HepG2 (cell line): ENCODE measurements at places on chromosomes 1 and 21. TPM values are rescaled to one million over a fixed set of nuclear protein-coding genes. Genes with fewer than 3 reads are reported as not detected.

DNA sequence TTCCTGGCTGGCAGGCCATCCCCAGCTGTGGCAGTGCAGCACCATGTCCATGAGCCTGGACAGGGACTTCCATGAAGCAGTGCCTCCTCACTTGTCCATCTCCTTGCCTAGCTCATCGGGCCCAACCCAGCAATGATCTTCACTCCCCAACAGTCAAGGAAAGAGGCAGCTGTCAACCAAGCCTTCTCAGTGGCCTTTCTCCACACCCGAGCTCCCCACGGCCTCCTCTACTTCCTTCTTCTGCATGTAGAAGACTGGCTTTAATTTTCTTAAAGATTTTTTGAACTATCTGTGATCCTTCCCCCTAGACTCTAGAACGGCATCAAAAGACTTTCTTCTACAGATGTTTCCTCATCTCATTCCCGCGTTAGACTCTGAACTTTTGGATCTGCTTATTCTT lies 65.5 kb upstream of the COA6 start:
- H3K4me3 ChIP-seq: no peak overlapping the region
- H3K36me3 ChIP-seq: no peaks in the 10 kb centered on the region

RORC gene
- 2.5 TPM in 2 replicates for total RNA-seq

GPR89A gene
- total RNA-seq: 17.5 and 32.6 TPM in 2 replicates

SLFNL1 gene
- total RNA-seq: 0.07 TPM in 1 of 2 replicates, not detected in the other

OR2M3 gene
- not detected in 2 replicates for total RNA-seq

KRTAP21-1 gene
- not detected in 2 replicates for total RNA-seq

DNA sequence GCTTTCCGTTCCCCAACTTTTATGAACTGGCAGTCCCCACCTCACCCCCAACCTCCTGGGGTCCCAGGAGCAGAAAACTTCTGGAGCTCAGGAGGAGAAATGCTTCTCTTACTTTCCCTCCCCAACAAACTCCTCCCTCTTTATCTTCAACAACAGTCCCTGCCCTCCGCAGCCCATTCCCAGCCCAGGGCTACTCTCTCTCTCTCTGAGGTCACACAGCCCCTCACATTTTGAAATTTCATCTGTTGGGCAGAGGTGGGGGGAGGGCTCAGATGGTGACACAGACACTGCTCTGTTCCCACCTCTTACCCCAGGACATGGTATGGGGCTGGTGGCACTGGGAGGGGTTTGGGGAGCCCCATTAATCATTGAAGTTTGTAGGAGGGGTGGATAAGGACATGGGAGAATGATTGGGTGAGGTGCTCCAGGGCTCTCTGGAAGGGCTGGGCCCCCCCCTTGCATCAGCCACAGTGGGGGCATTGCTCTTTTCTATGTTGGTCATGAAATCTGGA lies 6.0 kb downstream of the PIK3CD start:
- no peak overlapping the region for H3K27ac ChIP-seq
- DNase-seq: no peak
- no peaks in the 10 kb centered on the region for H3K36me3 ChIP-seq
- peaks cover 24% of the 10 kb centered on the region; the same call in 2 of the 3 replicates for H3K27me3 ChIP-seq
- no peak overlapping the region for H3K4me3 ChIP-seq

DNA sequence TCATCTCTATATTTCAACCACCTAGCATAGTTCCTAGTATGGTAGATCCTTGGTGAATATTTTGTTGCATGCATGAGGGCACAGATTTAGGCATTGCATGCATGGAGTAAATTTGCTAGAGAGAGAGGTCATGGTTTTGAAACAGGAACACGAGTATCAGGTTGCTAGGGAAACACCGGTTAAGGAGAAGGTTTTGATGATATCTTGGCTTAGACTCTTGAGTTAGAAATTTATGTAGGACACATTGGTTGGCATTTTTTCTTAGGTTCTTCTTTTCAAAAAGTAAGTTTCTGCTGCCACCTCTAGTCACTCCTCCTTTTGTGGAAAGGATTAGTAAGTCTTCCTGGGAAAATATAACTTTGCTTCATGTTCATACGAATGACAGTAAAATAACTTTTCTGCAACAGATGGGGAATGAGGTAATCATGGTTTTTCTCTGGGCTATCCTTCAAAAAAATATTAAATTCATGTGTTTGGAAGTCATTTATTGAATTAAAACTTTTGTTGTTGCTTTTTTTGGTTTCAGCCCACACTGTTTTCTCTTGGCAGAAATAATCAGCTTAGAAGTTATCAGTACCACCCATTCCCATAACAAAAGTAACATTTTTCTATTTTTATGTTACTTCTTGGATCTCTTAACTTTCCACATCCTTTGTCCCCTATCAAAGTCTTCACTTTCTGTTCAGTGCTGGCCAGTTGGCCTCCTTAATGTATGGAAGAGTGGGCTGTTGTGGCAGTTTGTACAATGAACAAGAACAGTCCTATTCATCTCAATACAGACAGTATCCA lies 97.3 kb downstream of the PLA2G4A start:
- DNase-seq: no peak
- no peak overlapping the region for H3K4me3 ChIP-seq
- H3K27ac ChIP-seq: no peak overlapping the region
- no peaks in the 10 kb centered on the region; the same call in 1 of the 2 replicates for H3K27me3 ChIP-seq
- H3K4me1 ChIP-seq: no peaks in the 10 kb centered on the region

DYRK3 gene
- total RNA-seq: 2.8 and 4.1 TPM in 2 replicates

- DNase-seq: peak; percentile 93
- H3K4me1 ChIP-seq: peaks cover 48% of the 10 kb centered on the region
- no peak overlapping the region; the same call in 1 of the 2 replicates for H3K4me3 ChIP-seq
Observed at GRCh38 chr1:111559736-111560279, 56.4 kb upstream of the ADORA3 start.

GRCh38 chr1:239739919-239740318 lies 351.8 kb upstream of the FMN2 start:
- no peak overlapping the region for H3K4me3 ChIP-seq
- DNase-seq: no peak
- no peaks in the 10 kb centered on the region for H3K36me3 ChIP-seq
- H3K27me3 ChIP-seq: no peaks in the 10 kb centered on the region; the same call in 1 of the 2 replicates
- H3K4me1 ChIP-seq: no peaks in the 10 kb centered on the region

OR10J5 gene
- total RNA-seq: not detected in 2 replicates

DNA sequence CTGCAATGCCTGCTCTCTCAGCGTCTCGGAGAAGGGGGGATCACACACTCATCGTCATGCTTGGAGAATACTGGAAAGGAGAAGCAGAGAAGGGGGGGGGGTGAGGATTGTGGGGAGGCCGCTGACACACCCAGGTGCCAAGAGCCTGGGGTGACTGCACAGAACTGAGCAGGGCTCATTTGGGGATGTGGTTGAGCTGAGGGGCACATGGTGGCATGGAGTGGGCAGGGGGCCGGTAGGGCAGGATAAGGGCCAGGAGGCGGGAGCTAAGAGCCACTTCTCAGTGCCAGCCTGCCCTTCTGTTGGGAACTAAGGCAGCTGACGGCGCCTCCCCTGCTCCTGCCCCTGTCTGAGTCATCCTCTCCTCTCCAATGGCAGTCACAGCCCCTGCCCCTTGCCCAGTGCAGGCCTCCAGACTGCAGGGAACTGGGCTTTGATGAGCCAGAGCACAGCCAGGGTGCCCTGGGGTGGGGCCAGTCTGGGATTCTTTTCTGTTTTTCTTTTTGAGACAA lies 27.2 kb downstream of the MRPL37 start:
- H3K27ac ChIP-seq: no peak overlapping the region
- peaks cover 3% of the 10 kb centered on the region for H3K4me1 ChIP-seq
- DNase-seq: peak; percentile 27
- H3K27me3 ChIP-seq: no peaks in the 10 kb centered on the region

DNA sequence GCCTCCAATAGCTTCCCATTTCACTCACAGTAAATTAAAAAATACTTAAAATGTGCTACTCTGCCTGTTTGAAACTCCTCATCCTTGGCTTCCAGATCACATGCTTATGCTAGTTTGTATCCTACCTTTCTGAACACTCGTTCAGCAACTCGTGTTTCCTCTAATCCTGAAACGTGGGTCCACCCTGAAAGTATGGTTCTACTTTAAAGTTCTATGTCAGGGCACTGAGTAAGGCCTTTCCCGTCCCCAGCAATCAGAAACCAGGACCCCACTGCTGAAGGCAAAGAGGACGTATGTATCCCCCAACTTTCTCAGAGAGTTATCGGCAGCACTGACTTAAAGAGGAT lies 419 bp upstream of the TSEN15 start:
- peak overlapping the region; percentile 80 for H3K4me3 ChIP-seq
- peaks cover 28% of the 10 kb centered on the region for H3K4me1 ChIP-seq
- no peaks in the 10 kb centered on the region for H3K27me3 ChIP-seq
- peak overlapping the region; percentile 94 for H3K27ac ChIP-seq
- H3K36me3 ChIP-seq: peaks cover 10% of the 10 kb centered on the region

- H3K27me3 ChIP-seq: no peaks in the 10 kb centered on the region
- peaks cover 3% of the 10 kb centered on the region; the same call in 1 of the 2 replicates for H3K36me3 ChIP-seq
- no peak for DNase-seq
- no peak overlapping the region for H3K4me3 ChIP-seq
Observed at GRCh38 chr21:45146801-45147200, 72.4 kb downstream of the ADARB1 start.

GRCh38 chr1:7539769-7540175 lies 231.3 kb upstream of the VAMP3 start:
- H3K4me3 ChIP-seq: no peak overlapping the region
- H3K27me3 ChIP-seq: peaks cover 30% of the 10 kb centered on the region; the same call in 2 of the 3 replicates
- 0 out of 2 replicates have a peak, but pooled peaks cover 6% of the 10 kb centered on the region for H3K4me1 ChIP-seq

GRCh38 chr21:39181205-39181818 lies 1.9 kb downstream of the PSMG1 start:
- no peak for DNase-seq
- peaks cover 32% of the 10 kb centered on the region for H3K4me1 ChIP-seq
- H3K27me3 ChIP-seq: no peaks in the 10 kb centered on the region

DNA sequence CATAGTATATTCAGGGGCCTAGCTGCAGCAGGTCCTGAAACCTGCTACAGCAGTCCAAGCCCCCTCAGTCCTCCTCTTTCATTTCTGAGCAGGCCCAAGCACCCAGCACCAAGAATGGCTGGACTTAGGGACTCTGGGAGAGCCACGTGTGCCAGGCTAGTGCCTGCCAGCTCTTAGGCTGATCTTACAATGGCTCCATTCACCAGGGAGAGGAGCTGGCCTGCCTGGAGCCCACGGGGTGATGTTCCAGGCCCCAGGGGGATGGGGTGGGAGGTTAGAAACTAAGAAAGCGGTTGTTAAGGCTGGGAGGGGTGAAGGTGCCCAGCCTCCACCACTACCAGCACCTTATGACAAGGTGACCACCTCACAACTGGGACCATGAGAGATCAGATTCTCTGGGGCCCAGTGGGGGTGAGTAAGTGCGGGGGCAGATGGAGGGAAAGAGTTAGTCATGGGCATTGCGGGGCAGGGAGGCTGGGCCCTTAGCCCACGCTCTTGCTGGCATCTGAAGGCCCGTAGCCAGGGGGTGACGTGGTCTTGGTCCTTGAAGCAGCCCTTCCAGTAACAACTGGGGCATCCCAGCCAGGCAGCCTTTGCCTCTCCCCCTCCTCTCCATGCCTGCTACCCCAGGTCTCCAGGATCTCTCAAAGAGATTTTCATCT lies 30.3 kb upstream of the CLIC4 start:
- no peaks in the 10 kb centered on the region for H3K27me3 ChIP-seq
- H3K36me3 ChIP-seq: no peaks in the 10 kb centered on the region
- H3K4me1 ChIP-seq: peaks cover 88% of the 10 kb centered on the region

DNA sequence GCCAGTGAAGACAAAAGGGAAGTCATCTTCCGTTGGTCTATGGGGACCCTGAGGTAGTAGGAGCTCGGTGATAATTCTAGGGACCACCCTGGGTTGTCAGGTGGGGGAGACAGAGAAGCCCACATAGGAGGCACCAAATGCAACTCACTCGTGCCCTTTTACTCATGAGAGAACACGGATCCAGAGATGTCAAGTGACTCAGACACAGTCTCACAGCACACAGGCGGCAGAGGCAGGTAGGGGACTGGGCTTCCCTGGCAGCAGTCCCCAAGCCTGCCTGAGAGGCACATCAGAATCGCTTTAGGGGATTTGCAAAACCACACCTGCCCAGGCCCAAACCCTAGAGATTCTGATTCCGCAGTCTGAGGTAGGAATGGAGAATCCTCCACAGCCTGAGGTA lies 31.3 kb upstream of the RUNX3 start:
- H3K4me3 ChIP-seq: no peak overlapping the region
- DNase-seq: no peak
- H3K36me3 ChIP-seq: no peaks in the 10 kb centered on the region
- peaks cover 73% of the 10 kb centered on the region; the same call in 2 of the 3 replicates for H3K27me3 ChIP-seq

GRCh38 chr1:236066828-236067386 lies 2.0 kb upstream of the NID1 start:
- no peak for DNase-seq
- H3K4me3 ChIP-seq: no peak overlapping the region
- no peak overlapping the region for H3K27ac ChIP-seq
- peaks cover 48% of the 10 kb centered on the region for H3K4me1 ChIP-seq

DNA sequence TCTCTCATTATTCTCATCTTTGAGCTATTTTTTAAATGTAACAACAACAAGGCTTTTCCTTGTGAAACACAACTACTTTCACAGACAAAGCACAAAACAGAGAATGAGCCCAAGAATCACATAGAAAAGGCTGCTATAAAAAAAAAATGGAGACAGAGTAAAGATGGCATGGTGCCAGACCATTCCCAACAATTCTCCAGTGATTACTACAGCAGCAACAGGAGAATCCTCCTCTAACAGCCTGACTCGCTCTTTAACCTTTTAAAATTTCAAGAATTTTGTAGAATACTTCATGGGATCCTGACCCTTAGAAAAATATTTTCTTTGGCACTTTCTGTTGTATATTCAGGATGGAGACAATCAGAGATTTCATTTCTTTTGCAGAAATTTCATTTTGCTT lies 3.8 kb upstream of the BCAS2 start:
- no peaks in the 10 kb centered on the region for H3K36me3 ChIP-seq
- no peak overlapping the region for H3K27ac ChIP-seq
- no peak overlapping the region for H3K4me3 ChIP-seq
- H3K4me1 ChIP-seq: peaks cover 20% of the 10 kb centered on the region
- DNase-seq: no peak

- H3K4me3 ChIP-seq: no peak within 1 kb of the TSS
- no peak within 1 kb of the TSS for H3K27ac ChIP-seq
- no peak for DNase-seq
- no peaks in the 10 kb centered on the region for H3K36me3 ChIP-seq
- no peaks in the 10 kb centered on the region for H3K4me1 ChIP-seq
- no peaks in the 10 kb centered on the region; the same call in 1 of the 2 replicates for H3K27me3 ChIP-seq
Observed at GRCh38 chr1:66752000-66752592, at the start of gene DYNLT5. TSS of gene DYNLT5 (plus strand) at chr1:66752459. CDS start at chr1:66754659, 2,200 bp downstream.

COX20 gene
- 95.8 and 110 TPM in 2 replicates for total RNA-seq

DNA sequence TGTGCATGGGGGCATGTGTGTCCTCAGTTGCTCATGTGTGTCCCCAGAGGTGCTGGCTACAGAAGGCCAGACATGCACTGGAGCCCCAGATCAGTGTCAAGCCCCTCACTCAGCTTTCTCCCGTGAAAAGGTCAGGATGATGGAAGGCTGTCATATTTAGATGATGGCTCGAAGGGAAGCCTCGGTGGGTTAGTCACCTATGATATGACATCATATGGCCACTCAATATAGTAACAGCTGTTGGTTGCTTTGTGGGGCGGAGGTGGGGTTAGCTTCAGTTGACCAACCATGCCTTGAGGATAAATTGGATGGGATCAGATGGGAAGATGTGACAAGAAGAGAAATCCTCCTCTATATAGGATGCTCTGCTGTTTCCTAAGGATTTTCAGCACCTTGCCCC lies 43.5 kb upstream of the ATF3 start:
- H3K4me1 ChIP-seq: peaks cover 15% of the 10 kb centered on the region
- no peaks in the 10 kb centered on the region for H3K36me3 ChIP-seq
- H3K4me3 ChIP-seq: no peak overlapping the region
- peaks cover 3% of the 10 kb centered on the region; the same call in 1 of the 3 replicates for H3K27me3 ChIP-seq
- H3K27ac ChIP-seq: no peak overlapping the region

GRCh38 chr1:116724765-116725375 lies 29.4 kb upstream of the CD2 start:
- no peaks in the 10 kb centered on the region for H3K27me3 ChIP-seq
- no peaks in the 10 kb centered on the region for H3K4me1 ChIP-seq
- H3K4me3 ChIP-seq: no peak overlapping the region
- H3K27ac ChIP-seq: no peak overlapping the region
- peak; percentile 51 for DNase-seq
- no peaks in the 10 kb centered on the region for H3K36me3 ChIP-seq
